Posterior cingulate gyrus (tissue), 11 donors: ENCODE measurements at places on chromosomes 11 and 22.

DNA sequence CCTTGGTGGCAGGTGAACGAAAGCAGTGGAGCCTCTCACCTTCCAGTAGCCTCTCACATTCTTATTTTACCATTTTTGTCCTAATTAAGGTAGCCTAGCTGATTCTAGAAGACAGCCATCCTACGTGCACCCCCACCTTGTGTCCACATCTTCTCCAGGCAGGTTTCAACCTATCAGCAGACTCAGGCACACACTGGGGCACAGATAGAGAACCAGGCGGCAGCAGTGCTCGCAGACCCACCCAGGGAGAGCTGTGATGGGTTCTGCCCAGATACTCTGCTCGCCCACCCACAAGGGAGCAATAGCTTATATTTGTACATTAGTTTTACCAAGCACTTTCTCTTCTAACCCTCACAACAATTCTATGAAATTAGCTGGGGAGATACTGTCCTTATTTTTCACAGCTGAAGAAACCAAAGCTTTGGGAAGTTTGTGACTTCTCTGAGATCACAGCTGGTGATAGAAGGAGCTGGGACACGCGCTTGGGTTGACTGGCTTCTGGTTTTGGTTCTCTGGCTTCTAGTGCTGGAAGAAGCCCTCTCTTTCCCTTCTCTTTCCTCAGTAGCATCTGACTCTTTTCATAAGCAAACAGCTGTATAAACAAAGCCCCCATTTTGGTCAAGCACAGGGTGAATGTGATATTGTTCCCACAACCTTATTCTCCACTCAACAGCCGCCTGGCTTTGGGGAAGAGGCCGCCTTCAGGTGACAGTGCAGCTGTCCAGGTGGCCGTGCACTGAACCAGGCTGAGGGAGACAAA, 36.9 kb downstream of the PPP2R1B start:
- no peak for DNase-seq

DNA sequence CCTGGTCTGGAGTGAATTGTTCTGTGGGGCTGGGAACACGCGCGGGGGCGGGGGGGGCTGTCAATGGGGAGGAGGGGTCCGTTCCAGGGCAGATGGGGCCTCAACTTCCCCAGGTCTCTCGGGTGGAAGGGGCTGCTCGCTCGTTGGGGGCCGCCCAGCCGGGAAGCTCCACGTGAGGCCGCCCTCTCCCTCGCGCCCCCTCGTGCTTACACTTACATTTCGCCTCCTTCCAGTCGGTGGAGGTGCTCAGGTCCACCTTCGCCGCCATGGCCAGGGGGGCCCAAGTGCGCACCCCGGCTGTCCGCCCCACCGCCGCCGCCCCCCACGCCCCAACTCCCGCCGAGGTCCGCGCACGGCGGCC, 452 bp downstream of the MACROD1 start:
- no peak for DNase-seq

DNA sequence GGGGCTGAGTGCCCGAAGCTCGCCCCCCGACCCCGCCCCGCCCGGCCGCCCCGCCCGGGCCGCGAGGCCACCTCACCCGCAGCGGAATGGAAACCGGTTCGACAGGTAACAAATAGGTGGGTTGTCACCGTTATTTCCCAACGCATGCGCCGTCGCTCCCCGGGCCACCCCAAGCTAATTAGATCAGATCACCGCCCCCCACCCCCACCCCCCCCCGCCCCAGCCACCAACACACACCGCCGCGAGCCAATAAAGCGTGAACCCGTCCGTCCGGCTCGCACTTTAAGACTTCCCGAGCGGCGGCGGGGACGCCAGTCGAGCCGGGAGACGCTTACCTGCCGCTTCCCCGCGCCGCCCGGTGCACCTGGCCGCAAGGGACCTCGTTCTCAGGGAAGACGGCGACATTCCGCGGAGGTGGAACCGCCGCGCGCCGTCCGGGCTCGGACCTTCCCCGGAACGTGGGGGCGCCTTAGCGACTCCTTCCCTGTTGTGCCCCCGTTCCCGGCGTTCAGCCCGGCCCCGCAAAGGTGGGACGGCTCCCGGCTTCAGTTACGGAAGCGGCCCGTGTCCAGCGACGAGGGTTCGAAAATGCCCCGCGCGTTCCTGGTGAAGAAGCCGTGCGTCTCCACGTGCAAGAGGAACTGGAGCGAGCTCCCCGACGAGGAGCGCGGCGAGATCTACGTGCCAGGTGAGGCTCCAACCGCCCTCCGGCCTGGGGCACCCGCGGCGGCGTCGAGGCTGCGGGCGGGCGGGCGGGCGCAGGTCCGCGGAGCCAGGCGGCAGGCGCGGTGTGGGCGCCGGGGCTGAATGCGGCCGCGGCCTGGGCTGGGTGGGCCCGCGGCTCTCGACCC, at the start of gene OVOL1:
OVOL1 (plus strand) TSS at position 278 of the 851 bp plus-strand sequence; CDS start at position 589, 311 bp downstream.
- DNase-seq: no peak

- no peak for DNase-seq
These were observed 13.9 kb downstream of the ZBED4 start for GRCh38 chr22:49867303-49868265.

GRCh38 chr11:86182976-86183584, 61.5 kb upstream of the EED start:
- no peak for DNase-seq
